Endothelial cell of umbilical vein (primary cell): ENCODE measurements at places on chromosomes 2 and 18. TPM values are rescaled to one million over a fixed set of nuclear protein-coding genes. Genes with fewer than 3 reads are reported as not detected.

DNA sequence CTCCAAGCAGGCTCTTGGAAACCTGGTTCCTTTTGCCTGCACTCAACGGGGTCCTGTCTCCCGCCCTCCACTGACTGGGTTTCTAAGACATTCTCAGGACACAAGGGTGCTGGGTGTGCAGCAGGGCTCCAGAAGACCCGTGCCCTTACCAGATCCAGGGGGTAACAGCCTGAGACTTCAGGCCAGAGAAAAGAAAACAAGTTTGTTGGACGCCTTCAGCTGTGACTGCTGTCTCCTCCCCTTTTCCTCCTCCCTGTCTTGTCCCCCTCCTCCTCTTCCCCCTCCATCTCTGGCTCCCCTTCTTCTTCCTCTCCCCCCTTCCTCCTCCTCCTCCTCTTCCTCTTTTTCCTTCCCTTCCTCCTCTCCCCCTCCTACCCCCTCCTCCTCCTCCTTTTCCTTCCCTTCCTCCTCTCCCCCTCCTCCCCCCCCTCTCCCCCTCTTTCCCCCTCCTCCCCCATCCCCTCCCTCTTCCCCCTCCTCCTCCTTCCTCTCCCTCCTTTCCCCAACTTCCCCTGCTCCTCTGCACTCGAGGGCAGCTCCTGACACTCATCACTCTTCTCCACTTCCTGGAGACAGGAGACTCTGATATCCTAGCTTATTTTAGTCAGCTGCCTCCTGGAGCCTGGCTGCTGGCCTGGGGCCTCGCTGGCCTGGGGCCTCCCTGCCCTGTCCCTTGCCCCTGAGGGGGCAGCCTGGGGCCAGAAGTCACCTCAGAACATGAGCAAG lies 12.4 kb downstream of the ADRA2B start:
- DNase-seq, result no peak

DNA sequence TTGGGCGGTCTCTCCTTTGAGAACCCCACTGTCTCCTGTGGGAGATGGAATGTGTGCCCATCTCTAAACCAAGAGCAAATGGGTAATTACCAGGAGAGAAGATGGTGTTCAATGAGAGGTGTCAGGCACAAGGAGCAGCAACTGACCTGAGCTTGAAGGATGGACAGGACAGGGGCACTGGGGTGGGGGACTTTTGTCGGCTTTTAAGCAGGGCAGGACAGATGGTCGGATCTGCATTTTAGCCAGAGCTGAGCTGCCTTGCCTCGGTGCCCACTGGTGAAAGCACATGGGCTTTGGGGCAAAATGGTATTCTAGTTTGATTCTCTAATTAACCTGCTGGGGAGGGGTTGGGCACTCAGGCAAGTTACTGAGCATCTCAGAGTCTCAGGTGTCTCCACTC lies 98.0 kb downstream of the INHBB start:
- no peak for DNase-seq

GRCh38 chr2:231124838-231125568 lies at the start of gene HTR2B:
TSS of gene HTR2B (minus strand) at chr2:231125042. CDS start at chr2:231123764, 1,278 bp downstream.
- peak; percentile 69 for DNase-seq

GRCh38 chr2:142722569-142722968 lies 154.9 kb upstream of the KYNU start:
- no peak for DNase-seq

DNA sequence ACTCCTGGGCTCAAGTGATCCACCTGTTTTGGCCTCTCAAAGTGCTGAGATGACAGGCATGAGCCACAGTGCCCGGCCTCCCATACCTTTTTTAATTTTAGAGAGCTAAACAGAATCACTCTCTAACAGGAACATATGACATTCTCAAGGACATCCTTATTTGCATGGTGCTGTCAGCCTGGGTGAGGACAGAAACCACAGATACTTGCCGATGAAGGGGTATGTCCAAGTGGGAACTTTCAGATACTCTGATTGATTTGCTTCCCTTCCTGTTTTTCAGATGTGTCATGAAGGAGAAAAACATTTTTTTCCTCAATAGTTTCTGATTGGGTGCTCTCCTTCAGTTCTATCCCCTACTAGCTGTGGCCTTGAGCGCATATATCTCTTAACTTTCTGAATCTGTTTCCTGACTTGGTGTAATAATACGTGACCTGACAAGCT lies 49.6 kb downstream of the MYO3B start:
- DNase-seq, result no peak

- DNase-seq, result peak; percentile 29
These were observed 31.9 kb upstream of the NRP2 start for GRCh38 chr2:205650450-205650849.

GRCh38 chr2:8923183-8923582 lies 80.3 kb downstream of the MBOAT2 start:
- DNase-seq, result no peak

DNA sequence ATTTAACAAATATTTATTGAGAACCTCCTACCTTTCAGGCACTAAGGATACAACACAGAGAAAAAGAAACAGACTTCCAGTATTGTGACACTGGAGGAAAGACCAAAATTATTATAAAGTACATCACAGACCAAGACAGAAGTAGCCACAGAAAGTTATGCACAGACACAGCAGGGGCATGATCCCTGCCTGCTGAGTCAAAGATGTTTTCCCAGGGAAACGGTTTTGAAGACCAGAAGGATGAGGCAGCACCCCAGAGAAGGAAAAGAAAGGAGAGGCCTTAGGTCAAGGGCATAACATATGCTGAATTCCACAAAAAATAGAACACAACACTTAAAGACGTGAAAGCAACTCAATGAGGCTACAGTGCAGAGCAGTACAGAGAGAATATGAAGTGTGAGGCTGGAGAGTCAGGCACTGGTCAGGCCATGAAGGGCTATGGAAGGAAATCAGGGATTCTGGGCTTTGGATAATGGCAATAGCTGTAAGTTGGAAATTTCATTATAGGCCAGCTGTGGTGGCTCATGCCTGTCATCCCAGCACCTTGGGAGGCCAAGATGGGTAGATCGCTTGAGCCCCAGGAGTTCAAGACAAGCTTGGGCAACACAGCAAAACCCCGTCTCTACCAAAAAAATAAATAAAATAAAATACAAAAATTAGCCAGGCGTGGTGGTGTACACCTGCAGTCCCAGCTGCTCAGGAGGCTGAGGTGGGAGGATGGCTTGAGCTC lies 8.2 kb downstream of the ADAM17 start:
- peak; percentile 32 for DNase-seq

GRCh38 chr2:36570416-36570815 lies 27.6 kb downstream of the FEZ2 start:
- peak; percentile 64 for DNase-seq

DNA sequence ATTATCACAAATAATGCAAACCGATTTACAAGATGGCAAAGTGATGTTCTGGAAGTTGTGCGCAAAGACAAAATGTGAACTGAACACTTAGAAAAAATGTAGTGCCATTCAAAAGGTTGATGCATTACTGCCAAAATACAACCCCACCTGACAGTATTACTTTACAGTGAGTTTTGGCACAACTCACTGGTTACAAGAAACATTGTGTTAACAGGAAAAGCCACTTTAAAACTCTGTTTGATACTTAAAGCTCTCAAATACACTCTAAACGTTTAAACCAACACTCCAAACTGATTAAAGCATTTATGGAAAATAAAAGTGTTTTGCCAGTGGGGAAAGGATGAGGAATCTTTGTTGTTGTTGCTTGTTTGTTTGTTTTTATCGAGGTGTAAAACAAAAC lies 173.4 kb upstream of the SATB2 start:
- no peak for DNase-seq

DNA sequence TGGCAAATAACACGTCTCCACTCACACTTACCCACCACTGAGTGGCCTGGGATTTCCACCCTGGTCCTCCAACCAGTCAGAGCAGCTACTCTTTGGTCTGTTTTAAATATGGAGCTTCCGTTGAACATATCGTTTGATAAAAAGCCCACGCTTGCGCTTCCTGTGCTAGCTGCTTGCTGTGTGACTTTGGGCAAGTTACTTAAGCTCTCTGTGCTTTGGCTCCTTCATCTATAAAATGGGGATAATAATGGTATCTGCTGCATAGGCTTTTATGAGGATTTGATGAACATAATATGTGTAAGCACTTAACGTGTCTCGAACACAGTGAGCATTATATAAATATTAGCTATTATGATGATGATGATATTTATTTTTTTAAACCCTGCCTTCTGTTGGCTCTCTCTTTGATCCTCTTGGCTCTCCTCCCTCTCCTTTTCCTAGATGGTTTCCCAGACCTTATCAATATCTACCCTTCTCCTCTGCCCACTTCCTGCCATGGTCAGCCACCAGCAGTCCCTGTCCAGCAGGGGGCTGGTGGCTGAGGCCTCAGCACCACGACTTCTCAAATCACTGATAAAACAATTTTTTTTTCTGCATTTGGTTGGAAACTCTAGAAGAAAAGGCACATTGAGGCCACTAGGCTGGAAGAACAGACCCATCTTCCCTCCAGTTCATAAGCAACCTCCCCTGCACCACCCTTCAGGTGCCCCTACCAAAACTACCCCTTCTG lies 191.9 kb downstream of the LOXHD1 start:
- DNase-seq, result no peak

DNA sequence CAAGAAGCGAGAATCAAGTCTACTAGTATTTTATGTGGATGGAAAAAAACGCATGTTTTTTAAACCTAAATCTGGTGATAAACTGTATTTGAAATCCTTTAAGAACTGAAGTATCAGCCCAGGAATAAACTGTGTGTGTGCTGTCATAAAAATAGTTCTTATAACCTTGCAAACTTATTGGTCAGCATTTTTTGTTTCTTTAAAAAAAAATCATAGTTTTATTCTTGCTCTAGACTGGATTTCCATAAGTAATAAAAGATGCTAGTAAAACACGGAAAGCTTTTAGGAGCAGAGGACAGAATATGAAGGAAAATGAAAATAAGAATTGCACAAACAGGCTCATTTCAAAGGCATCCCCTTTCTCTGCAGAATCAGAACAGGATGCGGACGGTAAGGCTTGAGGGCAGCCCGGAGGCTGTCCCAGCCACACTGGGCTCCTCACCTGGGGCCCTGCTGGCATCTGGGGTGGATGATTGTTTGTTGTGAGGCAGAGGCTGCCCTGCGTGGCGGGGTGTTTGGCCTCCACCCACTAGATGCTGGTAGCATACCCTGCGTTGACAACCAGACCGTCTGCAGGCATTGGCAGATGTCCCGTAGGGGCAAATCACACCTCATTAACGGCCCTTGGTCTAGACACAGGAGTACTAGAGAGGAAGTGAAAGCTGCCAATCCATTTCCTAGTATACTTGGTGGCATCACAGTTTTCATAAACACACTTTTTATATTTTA lies 52.5 kb downstream of the MBP start:
- DNase-seq, result no peak

GRCh38 chr2:102025016-102025501 lies 33.3 kb downstream of the IL1R2 start:
- DNase-seq, result no peak

DNA sequence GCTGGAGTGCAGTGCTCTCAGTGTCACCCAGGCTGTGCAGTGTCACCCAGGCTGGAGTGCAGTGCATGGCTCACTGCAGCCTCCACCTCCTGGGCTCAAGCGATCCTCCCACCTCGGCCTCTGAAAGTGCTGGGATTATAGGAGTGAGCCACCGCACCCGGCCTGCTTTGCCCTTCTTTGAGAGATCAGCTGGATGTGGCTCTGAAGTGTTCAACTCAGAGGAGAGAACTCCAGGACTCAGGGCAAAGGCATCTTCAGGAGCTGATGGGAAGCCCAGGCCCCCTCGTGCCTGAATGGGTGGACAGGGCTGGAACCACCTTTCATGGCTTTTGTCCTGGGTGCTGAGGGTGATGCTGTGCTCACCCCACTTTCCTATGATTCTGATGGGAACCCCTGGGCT lies 52.0 kb upstream of the HAAO start:
- DNase-seq, result no peak

- no peak for DNase-seq
These were observed 125.2 kb upstream of the COPS8 start for GRCh38 chr2:236960531-236960930.

Gene SLC38A11
- total RNA-seq, result not detected in 2 replicates

Gene C1QL2
- not detected in 2 replicates for total RNA-seq

Gene RNASEH1
- total RNA-seq, result 30.8 and 31.4 TPM in 2 replicates

Gene L3MBTL4
- 0.18 and 0.80 TPM in 2 replicates for total RNA-seq

Gene ACADL
- not detected in 2 replicates for total RNA-seq

Gene SERPINB2
- 0.24 and 0.39 TPM in 2 replicates for total RNA-seq

Gene ZAP70
- total RNA-seq, result not detected in 2 replicates

Gene FAM161A
- 5.9 and 6.1 TPM in 2 replicates for total RNA-seq
